Spinal cord (tissue), 10 donors: ENCODE measurements at places on chromosomes 7 and 10. TPM values are rescaled to one million over a fixed set of nuclear protein-coding genes. Genes with fewer than 3 reads are reported as not detected.
A peak's percentile ranks its signal among the peaks of the same experiment; 100 is the strongest.

Gene PRF1
- polyA plus RNA-seq: 0.39 TPM

- H3K4me1 ChIP-seq: peaks cover 3% of the 10 kb centered on the region
- H3K27me3 ChIP-seq: no peaks in the 10 kb centered on the region
- peak overlapping the region; percentile 95 for H3K4me3 ChIP-seq
Observed at GRCh38 chr7:121874298-121874697, 1.3 kb downstream of the PTPRZ1 start.

DNA sequence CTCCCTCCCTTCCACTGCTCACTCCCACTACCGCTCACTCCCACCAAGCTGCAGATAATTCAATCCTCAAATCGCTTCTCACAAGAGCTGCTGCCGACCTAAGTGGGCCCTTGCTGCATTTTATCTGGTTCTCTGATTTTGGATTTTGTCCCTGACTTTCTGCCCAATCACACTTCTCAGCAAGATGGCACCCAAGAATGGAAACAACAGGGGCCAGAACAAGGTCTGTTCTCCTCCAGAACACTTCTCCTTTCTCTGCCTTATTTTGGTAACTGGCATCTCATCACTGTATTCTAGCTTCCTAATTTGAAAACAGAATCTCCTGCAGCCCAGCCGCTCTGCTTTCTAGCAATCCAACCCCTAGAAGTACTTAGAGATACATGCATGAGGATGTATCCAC, 172.8 kb downstream of the GRID1 start:
- no peak overlapping the region for H3K27ac ChIP-seq
- peaks cover 12% of the 10 kb centered on the region for H3K36me3 ChIP-seq
- no peak overlapping the region for H3K4me3 ChIP-seq
- H3K27me3 ChIP-seq: peaks cover 2% of the 10 kb centered on the region
- peaks cover 22% of the 10 kb centered on the region for H3K4me1 ChIP-seq

- no peak for DNase-seq
- no peaks in the 10 kb centered on the region for H3K36me3 ChIP-seq
Observed at GRCh38 chr10:122293156-122293960, 22.3 kb downstream of the BTBD16 start.

Gene ZYX
- 169 TPM for polyA plus RNA-seq
